GM12878 (cell line): ENCODE measurements at places on chromosomes 1 and 21. TPM values are rescaled to one million over a fixed set of nuclear protein-coding genes. Genes with fewer than 3 reads are reported as not detected.

SESN2 gene
- 21.7 and 23.9 TPM in 2 replicates for total RNA-seq

GBP2 gene
- total RNA-seq, result 3.1 TPM in 2 replicates

DNA sequence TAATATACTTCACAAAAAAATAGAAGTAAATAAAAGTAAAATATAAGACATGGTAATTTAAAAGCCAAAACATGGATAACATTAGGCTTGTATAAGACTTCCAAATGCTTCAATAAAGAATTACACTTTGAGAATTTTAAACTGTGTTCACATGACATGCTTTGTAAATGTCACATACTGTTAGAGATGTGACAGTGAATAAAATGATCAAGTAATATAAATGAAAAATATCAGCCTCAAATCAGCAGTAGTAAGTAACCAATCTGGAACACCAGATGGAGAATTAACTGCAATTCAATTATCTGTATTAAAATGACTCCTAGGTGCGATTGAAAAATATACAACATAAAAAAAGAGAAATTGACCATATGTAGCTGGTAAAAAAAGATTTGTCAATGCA, 1260.8 kb downstream of the BRINP3 start:
- DNase-seq, result no peak

GRCh38 chr1:59346429-59346828, 49.5 kb downstream of the FGGY start:
- DNase-seq, result no peak

GRCh38 chr1:234614081-234614489, 4.1 kb upstream of the IRF2BP2 start:
- DNase-seq, result no peak

DNA sequence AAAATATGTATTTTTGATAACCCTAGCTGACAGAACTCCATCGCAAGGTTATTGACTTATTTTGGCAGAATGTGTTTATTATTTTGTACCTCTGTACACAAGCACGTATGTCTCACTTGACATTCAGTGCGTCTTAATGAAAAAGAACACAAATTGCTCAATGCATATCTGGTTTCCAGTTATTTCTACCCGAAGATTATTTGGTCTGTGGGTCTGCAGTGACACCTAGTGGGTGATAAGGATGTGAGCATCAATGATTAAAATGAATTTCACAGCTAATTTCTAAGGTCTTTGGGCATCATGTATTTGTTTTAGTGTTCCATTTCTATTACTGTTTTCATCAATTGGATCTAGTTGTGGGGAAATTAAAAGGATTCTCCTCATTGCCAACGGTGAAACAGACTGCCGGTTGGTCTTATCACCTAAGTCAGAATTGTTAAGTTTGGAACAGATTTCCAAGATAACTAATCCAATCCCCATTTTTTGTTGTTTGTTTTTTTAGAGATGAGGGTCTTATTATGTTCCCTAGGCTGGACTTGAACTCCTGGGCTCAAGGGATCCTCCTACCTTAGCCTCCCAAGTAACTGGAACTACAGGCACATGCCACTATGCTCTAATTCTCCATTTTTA, 13.9 kb downstream of the DDX20 start:
- peak; percentile 44 for DNase-seq

GRCh38 chr21:45211661-45212060, 76.0 kb downstream of the POFUT2 start:
- DNase-seq, result no peak
